WTC11 (cell line): ENCODE measurements at places on chromosomes 3 and 15.
A peak's percentile ranks its signal among the peaks of the same experiment; 100 is the strongest.

DNA sequence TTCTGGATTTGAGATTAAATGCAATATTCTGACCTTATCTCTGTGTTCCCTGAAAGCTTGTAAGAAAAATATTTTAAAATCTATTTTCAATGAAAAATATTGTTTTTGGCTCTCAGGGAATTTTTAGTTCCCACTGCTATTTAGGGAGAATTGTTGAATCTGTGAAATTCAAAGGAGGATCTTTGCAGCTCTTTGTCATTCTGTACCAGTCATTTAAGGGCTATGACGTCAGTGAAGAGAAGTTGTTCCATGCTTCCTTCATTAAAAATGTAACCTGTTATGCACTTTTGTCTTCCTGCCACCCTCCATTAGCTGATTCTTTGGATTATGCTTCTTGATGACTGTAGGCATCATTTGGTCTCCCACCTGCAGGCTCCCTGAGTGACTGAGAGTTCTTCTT is 427.8 kb upstream of the C2CD4B start:
- no peak for DNase-seq

DNA sequence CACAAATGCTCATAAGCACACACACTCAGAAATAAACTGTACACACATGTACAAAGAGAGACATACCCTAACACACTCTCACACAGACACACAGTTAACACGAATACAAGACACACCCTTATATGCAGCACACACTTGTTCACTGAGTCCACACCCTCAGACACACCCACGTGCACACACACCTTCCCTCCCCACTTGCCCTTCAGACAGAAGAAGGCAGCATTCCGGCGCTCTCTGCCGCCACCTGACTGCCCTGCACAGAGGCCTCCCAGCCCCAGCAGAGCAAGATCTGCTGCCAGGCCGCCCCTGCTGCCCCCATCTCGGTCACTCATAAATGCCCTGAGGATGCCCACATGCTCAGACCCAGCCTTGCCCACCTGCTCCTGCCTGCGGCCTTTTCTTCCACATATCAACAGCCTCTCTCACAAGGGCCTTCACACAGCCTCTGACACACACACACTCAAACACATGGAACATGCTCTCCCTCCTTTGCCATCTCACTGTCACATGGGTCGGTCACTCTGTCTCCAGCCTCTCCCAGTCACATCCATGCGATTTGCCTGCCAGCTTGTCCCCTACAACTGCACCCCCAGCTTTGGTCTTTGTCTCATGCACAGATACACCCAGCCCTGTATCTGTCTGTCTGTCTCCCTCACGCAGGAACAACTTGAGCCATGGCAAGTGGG is 71.1 kb downstream of the EPHB3 start:
- DNase-seq = no peak

GRCh38 chr3:183253528-183254486 is 754 bp downstream of the B3GNT5 start:
- peak; percentile 33 for DNase-seq

DNA sequence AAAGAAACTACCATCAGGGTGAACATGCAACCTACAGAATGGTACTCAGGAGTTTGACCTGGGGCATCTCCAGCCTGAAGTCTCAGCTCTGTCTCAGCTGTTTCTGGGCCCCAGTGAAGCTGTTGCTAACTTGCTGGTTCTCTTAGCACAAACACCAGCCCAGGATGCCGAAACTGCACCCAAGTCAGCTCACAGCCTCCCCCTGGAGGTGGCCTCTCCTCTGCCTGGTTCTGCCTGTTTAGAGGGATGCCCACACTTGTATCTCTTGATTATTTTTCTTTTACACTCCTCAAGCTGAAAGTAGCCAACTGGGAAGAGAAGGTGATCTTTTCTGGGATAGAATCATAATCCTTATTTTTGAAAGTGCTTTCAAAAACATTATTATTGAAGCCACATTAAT is 289.0 kb upstream of the RASGRP1 start:
- peak; percentile 75 for DNase-seq

DNA sequence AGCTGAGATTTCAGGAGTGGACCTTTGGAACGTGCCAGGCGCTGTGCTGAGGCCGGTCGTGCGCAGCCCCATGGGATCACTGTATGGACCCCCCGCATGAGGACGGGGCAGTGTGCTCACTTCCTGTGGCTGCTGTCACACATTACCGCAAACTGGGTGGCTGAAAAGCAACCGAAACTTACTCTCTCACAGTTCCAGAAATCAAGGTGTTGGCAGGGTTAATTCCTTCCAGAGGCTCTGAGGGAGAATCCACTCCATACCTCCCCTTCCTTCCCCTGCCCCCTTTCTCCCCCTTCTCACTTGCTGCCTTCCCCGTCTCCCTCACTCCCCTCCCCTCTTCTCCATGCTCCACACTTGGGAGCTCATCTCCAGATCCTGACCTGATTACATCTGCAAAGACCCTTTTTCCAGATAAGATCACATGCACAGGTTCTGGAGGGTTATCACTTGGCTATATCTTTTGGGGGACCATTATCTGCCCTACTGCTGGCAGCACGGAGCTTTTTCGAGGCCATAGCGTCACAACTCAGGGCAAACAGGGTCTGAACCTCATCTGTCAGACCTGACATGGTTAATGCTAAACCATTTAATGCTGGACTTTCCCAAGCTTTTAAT is 41.2 kb downstream of the KLF13 start:
- no peak for DNase-seq

DNA sequence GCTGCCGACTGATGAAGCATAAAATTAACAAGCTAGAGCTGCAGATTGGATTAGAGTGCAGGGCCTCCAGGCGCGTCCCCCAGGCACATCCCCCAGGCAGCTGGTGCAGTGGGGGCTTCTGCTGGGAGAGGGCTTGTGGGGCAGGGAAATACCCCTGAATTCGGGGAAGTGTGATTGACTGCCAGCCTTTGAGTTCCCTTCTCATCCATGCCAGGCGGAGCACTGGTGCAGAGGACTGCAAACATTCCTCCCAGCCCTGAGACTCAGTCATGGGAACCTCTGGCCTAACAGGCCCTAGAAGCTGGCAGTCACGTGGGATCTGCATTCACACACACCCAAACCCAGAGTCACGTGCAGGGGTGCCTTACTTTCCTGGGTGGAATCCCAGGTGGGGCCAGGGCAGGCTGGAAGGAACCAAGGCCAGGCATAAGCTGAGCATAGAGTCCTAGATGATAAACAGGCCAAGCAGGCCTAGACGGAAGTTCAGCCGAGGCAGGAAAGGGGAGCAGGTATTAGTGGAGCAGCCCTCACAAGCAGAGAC is 46.2 kb upstream of the SEC22A start:
- no peak for DNase-seq

GRCh38 chr15:67359431-67360079 is 105.0 kb downstream of the IQCH start:
- DNase-seq = no peak

GRCh38 chr3:184456476-184456875 is 76.6 kb downstream of the CHRD start:
- no peak for DNase-seq

- no peak for DNase-seq
Measured at GRCh38 chr15:94125156-94125555, 106.2 kb upstream of the MCTP2 start.

DNA sequence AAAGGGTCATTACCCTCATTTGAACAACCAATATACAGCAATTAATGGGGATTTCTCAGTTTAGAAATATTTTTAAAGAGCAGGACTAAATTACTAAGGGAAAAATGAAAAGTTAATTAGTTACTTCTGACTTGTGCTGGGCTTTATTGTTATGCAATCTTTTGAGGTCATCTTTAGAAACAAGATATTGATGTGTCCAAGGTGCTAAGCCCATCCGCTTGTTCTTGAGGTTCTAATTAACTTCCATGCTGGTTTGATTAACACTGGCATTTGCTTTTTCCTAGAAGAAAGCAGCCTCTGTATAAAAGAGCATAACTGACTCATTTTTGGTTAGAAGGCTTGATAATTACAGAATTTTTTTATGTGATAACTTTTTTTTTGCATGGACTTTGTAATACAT is 256.5 kb upstream of the AGTR1 start:
- no peak for DNase-seq

DNA sequence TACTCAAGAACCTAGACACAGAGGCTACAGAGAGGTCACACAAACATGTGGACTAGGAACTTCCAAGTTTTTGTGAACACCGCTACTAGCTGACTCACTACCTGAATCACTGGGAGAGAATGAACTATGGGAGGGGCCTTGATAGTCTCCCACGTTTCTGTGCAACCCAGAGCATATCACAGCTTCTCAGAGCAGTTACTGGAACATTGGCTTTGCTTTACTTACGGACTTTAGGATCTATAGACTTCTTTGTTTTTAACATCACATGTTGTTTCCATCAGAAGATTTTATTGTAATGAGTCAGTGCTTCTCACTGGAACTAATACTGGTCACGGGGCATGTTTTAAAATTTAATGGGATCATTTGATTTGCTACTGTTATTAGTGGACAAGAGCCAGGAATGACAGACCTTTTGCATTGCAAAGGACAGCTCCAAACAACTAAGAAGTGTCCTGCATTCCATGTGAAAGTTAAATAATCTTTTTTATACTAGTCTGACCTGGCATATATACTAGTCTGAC is 35.6 kb downstream of the RTP4 start:
- no peak for DNase-seq

- DNase-seq = no peak
Measured at GRCh38 chr3:124034844-124035152, 42.9 kb upstream of the ROPN1 start.

DNA sequence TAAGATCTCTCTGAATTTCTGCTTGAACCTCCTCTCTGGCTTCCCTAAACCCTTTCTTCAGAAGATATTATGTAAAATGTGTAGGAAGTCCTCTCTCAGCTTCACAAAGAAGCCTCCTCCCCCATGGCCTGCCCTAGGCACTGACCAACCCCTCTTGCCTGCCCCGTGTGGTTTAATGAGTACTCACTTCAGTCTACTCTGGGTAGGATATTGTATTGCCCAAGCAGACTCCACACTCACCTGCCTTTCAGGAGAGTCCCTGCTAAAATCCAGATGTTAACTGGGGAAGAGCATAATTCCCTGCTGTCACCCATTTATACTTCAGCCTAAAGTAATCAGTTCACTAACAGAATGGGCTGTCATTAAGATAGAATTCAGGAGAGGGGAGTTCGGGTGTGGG is 2.6 kb upstream of the AGBL1 start:
- DNase-seq = no peak

- no peak for DNase-seq
Measured at GRCh38 chr15:98658831-98659699, 10.7 kb downstream of the IGF1R start.

GRCh38 chr3:55860049-55860721 is 373.1 kb upstream of the WNT5A start:
- no peak for DNase-seq

- no peak for DNase-seq
Measured at GRCh38 chr15:91465086-91465485, 365.0 kb downstream of the SV2B start.

DNA sequence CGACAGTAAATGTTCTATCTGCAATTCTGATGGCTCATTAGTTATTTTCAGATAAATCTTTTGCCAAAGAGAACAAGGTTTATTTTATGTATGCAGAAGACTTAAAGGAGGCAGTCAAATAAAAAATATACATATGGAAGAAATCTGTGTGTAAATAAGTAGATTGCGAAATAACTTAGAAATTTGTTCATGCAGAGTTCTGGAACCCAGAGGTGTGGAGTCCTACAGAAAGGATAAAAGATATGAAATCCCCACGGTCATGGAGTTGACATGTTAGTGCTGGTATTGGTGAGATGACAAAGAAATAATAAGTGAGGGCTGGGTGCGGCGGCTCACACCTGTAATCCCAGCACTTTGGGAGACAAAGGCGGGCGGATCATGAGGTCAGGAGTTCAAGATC is 111.2 kb upstream of the CFAP20DC start:
- DNase-seq = no peak

DNA sequence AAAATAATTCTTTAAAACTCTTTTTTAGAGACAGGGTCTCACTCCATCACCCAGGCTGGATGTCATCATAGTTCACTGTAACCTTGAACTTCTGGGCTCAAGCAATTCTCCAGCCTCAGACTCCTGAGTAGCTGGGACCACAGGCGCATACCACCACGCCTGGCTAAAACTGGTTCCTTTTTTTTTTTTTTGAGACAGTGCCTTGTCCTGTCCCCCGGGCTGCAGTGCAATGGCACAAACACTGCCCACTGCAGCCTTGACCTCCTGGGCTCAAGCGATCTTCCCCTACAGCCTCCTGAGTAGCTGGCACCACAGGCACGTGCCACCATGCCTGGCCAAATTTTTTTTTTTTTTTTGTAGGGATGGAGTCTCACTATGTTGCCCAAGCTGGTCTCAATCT is 23.7 kb upstream of the FURIN start:
- DNase-seq = no peak

DNA sequence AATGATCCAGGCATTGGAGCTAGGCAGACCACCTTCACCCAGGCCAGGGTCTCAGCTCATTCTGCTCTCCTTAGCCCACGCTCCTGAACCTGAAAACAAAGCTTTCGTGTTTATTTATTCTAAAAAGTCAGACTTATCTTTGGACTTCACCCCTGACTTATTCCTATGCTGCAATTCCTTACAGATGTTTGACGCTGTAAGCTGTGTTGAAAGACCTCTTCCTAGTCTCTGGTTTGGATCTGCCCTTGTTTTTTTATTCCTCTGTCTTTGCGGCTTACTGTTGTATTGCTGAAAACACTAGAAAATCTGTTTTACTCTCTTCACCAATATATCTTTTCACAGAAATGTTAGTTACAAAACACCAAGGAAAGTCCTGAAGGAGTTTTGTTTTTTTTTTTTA is 40.5 kb upstream of the LDHAL6B start:
- no peak for DNase-seq

GRCh38 chr3:135117977-135118376 is 322.9 kb downstream of the EPHB1 start:
- no peak for DNase-seq

GRCh38 chr3:98901392-98902350 is at the start of gene DCBLD2:
TSS of gene DCBLD2 (minus strand) at chr3:98901695. CDS start at chr3:98901326, 369 bp downstream.
- peak; percentile 98 for DNase-seq

DNA sequence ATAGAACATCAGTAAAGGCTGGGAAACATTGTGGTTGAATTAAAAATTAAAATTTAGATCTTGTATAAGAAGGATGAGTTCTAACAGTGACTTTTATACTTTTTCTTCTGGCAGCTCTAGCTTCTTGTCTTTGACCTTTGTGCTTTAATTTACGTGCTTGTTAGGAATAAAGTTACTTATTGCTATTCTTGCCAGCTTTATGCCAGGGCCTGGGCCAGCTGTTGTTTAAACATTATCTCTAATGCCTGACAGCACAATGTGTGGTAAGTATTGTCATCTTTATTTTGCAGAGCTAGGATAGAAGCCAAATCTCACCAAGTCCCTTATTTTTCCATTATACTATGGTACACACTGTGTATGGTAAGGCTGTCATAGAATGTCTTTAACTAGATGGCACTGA is 766.7 kb upstream of the GOLIM4 start:
- no peak for DNase-seq

DNA sequence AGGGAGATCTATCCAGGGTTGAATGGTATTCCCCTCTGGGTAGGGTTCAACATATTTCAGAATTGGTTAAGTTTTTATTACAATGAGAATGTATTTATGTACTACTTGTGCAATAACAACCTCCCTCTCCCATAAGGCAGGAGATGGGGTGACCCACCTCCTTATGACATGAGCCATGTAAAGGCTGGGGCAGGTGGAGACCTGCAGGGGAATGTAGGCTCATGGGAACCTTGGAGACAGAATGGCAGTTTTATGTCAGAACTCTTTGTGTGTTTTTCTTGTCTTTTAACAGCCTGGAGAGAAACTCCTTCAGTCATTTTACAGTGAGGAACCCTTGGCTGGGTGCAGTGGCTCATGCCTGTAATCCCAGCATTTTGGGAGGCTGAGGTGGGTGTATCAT is 24.6 kb upstream of the INSYN1 start:
- DNase-seq = no peak
